ENCODE measurements at places on chromosomes 4 and X. TPM values are rescaled to one million over a fixed set of nuclear protein-coding genes. Genes with fewer than 3 reads are reported as not detected.

The CXorf65 gene
- total RNA-seq = not detected

The DGAT2L6 gene
- not detected for total RNA-seq

The CXCL13 gene
- total RNA-seq = not detected

The ACE2 gene
- total RNA-seq = not detected

The RTL9 gene
- total RNA-seq = not detected

The SMIM10L2A gene
- total RNA-seq = 1.3 TPM
